HFFc6 (cell line): ENCODE measurements at places on chromosomes 1 and 21.

GRCh38 chr1:104780470-104781078 lies 1030.9 kb downstream of the AMY1C start:
- no peak overlapping the region for H3K4me3 ChIP-seq
- H3K27ac ChIP-seq, result no peak overlapping the region
- no peaks in the 10 kb centered on the region for H3K27me3 ChIP-seq
- no peaks in the 10 kb centered on the region for H3K36me3 ChIP-seq

- peaks cover 8% of the 10 kb centered on the region for H3K27me3 ChIP-seq
- H3K36me3 ChIP-seq, result no peaks in the 10 kb centered on the region
- no peak for DNase-seq
- no peaks in the 10 kb centered on the region for H3K4me1 ChIP-seq
- H3K4me3 ChIP-seq, result no peak overlapping the region
Observed at GRCh38 chr1:38287547-38287946, 241.0 kb upstream of the POU3F1 start.

DNA sequence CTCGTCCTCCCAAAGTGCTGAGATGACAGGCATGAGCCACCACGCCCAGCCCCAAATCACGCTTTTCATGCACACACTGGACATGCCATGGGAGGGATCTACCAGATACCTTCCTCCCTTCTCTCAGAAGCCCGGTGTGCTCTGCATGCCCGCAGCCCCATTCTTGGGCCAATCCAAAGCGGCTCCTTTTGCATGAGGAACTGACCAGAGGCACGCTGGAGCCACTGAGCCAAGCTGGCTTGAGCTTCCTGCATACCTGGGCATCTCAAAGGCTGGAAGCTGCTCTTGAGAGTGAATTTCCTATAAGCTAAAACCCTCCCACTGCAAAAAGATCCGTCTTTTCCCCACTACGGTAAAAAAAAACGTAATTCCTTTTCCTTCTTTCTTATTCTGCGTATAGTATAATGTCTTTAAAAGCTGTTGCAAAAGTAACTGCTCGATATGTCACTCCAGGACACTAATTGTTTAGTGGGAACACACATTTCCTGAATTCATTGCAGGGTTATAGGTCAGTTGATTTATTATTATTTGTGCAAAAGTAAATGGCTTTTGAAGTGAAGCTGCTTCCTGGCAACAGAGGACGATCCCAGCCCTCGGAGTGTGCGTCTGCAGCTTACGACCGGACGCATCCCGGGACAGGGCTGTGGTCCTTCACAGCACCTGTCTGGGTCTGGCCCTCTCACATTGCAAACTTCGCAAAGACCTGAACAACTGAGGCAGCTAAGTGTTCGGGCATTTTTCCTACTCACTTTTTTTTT lies 61.8 kb upstream of the ETS2 start:
- H3K27me3 ChIP-seq, result peaks cover 3% of the 10 kb centered on the region
- H3K4me1 ChIP-seq, result peaks cover 13% of the 10 kb centered on the region
- H3K4me3 ChIP-seq, result no peak overlapping the region
- H3K27ac ChIP-seq, result no peak overlapping the region

DNA sequence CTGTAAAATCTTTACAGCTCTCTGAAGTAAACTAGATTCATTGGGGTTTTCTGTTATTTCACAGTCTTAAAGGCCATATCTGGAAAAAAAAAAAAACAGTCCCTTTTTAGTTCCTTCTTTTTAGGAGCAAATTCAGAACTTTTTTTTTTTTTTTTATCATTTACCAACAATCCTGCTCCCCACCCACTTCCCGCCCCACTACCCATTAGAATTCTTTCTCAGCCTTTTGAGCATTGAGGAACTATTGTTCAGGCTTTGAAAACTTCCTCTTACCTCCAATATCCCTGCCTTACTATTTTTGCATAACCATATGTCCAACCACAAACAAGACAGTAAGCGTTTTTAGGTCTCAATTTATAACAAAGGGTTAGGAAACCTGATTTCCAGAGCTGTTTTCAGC lies 330.1 kb downstream of the PLPP3 start:
- no peaks in the 10 kb centered on the region for H3K27me3 ChIP-seq
- H3K4me1 ChIP-seq, result no peaks in the 10 kb centered on the region
- H3K36me3 ChIP-seq, result no peaks in the 10 kb centered on the region
- H3K27ac ChIP-seq, result no peak overlapping the region
- DNase-seq, result no peak

DNA sequence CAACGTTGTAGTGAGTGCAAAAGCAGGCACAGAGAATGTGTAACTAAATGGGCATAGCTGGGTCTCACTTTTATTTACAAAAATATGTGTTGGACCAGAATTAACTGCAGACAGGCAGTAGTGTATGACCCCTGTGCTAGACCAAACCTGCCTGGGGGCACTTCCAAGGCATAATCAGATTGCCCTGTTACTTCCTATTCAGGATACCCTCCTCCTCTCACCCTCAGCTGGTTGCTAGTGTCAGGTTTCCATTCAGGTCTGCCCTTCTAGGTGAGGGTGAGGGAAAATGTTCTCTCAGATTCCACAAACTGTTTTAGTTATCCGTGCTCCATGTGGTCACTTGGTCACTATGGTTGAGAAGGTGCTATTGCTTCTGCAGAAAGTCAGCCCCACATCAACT lies 387.3 kb downstream of the LMX1A start:
- H3K27me3 ChIP-seq, result no peaks in the 10 kb centered on the region; the same call in 1 of the 2 replicates
- H3K27ac ChIP-seq, result no peak overlapping the region
- H3K36me3 ChIP-seq, result no peaks in the 10 kb centered on the region
- no peak overlapping the region for H3K4me3 ChIP-seq

DNA sequence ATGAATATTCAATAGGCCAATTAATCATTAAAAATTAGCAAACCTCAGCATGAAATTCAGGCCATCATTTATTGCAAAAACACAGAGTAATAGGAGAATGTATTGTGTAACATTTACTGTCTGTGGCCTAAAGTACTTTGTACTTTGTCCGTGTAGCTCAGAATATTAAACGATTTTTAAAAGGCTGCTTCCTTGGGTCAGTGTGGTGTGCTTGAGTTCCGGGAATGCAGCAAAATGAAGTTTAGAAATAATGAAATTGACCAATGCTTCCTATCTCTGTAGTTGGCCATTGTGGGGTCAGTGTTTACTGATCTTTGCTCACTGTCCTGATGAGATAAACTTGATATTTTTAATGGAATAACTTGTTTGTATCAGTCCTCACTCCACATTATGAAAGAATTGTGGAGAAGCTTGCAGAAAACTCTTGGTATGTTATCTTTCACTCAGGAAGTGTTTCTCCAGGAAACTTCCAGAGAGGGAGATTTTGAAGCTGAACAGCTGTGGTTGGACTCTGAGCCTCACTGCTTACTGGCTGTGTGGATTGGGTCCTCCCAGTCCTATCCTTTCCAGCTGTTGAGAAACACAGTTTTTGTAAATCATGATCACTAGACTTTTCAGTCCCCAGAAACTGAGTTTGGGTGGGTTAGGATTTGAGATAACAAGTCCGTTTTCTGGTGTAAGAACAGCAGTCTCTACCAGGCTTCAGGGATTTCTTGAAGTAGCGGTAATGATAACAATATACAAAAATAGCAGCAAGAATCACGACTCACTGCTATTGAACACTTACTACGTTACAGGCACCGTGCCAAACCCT lies 19.2 kb upstream of the MTARC1 start:
- no peak overlapping the region for H3K4me3 ChIP-seq
- no peaks in the 10 kb centered on the region; the same call in 1 of the 2 replicates for H3K27me3 ChIP-seq
- no peak overlapping the region for H3K27ac ChIP-seq
- no peaks in the 10 kb centered on the region for H3K36me3 ChIP-seq

GRCh38 chr21:33036430-33037162 lies 10.9 kb downstream of the OLIG2 start:
- H3K4me1 ChIP-seq, result peaks cover 23% of the 10 kb centered on the region
- H3K4me3 ChIP-seq, result peak overlapping the region; percentile 31; the same call in 1 of the 2 replicates
- H3K27me3 ChIP-seq, result peaks cover 26% of the 10 kb centered on the region
